ENCODE measurements at places on chromosomes 1 and 21. TPM values are rescaled to one million over a fixed set of nuclear protein-coding genes. Genes with fewer than 3 reads are reported as not detected.

The ERICH3 gene
- total RNA-seq = 3.8 TPM

The GRIK3 gene
- total RNA-seq = 0.22 TPM

The RABGAP1L gene
- total RNA-seq = 79.7 TPM

The KIF14 gene
- 0.20 TPM for total RNA-seq

The LRRC38 gene
- total RNA-seq = not detected

The OPRD1 gene
- not detected for total RNA-seq

GRCh38 chr1:119331915-119332314 lies 36.7 kb upstream of the HAO2 start:
- DNase-seq = no peak

DNA sequence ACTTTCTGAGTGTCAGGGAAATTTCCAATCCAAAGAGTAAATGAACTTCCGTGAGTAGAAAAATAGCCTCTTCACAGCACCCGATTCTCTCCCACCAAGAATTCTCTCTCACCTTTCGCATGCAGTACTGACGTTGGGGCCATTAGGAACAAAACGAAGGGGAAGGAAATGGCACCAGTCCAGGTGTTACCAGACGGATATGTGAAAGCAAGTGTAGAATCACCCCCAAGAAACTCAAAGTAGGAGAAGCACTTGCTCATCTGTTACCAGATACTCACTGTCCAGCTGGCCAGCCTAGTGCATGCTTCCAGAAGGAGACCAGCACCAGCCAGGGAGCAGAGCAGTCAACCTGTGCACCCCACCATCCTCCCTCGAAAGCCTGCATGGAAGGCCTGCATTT lies 55.1 kb downstream of the ITPKB start:
- no peak for DNase-seq

DNA sequence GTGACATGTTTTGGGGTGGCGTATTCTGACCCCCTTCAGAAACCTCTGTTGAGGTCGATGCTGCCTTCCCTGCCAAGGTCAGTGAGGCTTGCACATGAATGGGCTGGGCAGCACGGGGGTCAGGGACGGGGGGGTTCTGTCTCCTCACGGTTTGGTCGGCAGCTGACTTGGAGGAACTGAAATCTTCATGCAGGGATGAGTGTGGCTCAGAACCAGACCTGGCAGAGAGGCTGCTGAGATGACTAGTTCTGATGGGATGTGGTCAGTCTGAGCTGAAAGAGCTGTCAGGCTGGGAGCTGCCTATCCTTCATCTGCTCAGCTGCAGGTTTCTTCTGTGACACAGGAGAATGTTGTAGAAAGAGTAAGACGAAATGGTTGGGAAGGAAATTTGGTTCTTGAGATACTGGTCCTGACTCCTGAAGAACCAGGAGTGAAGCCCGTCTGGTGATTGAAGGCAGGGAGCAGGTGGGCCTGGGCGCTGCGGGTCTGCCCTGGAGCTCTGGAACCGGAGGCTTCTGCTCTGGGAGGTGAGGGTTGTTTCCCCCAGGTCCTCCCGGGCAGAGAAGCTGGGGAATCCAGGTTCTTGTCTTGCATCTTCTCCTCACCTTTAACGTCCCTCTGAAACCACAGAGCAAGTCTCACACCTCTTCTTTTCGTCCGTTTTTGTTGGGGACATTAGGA lies 3.3 kb downstream of the SLX9 start:
- DNase-seq = no peak

DNA sequence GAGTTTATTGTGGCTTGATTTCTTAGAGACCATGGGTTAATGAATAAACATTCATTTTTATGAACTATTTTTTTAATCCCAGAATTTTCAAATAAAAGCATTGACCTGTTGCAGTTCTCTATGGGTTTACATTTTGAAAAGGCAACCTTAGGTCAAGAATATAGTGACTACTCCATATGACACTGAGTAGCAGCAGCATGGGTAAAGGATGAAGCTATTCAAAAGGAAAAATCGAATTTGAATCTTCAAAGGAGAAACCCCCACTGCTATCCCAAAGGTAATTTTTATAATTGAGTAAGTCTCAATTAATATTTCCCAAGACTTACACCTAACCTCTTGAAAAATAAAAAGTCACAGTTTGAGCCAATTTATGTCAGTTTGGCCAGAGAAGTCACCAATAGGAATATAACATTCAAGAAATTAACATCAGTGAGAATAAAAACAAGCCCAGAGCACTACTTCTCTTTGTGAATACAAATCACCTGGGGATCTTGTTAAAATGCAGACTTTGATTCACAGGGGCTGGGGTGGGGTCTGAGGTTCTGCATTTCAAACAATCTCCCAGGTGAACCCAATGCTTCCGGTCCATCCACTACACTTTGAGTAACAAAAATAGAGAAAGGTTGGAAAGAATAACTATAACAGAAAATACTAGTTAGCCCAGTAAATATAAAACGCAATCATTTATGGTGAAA lies 39.8 kb downstream of the USP1 start:
- no peak for DNase-seq

DNA sequence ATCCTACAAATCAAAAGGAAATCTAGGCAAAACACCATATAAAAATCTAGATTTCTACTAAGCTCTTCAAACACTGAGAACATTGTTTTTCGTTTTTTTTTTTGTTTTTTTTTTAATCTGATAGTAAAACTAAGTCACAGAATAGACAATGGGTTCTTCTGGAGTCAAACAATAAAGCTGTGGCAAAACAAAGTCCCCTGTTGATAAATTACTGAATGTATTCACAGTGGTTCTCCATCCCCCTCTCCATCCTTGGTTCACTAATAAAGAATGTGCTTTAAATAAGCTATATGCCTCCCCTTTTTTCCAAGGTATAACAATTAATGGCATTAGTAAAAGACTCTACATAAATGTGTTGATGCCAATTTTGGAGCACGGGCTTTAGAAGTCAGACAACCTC lies 16.7 kb upstream of the ATP1B1 start:
- no peak for DNase-seq

GRCh38 chr1:114229368-114229767 lies 75.7 kb upstream of the SYT6 start:
- DNase-seq = no peak

- DNase-seq = no peak
Measured at GRCh38 chr1:201566529-201566823, 27.5 kb downstream of the NAV1 start.

- DNase-seq = no peak
Measured at GRCh38 chr1:248631354-248632008, 3.4 kb downstream of the OR2T11 start.

DNA sequence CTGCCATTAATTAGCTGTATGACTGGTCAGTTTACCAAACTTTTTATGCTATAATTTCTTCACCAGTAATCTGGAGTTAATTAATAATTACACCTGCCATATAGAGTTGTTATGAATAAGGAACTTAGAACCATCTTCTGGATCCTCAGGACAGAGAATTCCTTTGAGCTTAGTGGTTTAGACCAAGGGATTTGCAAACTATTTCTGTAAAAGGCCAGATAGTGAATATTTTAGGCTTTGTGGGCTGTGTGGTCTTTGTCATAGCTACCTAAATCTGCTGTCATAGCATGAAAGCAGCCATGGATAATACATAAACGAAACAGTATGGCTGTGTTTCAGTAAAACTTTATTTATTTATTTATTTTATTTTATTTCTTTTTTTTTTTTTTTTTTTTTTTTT lies 9.0 kb downstream of the TIMM17A start:
- no peak for DNase-seq

DNA sequence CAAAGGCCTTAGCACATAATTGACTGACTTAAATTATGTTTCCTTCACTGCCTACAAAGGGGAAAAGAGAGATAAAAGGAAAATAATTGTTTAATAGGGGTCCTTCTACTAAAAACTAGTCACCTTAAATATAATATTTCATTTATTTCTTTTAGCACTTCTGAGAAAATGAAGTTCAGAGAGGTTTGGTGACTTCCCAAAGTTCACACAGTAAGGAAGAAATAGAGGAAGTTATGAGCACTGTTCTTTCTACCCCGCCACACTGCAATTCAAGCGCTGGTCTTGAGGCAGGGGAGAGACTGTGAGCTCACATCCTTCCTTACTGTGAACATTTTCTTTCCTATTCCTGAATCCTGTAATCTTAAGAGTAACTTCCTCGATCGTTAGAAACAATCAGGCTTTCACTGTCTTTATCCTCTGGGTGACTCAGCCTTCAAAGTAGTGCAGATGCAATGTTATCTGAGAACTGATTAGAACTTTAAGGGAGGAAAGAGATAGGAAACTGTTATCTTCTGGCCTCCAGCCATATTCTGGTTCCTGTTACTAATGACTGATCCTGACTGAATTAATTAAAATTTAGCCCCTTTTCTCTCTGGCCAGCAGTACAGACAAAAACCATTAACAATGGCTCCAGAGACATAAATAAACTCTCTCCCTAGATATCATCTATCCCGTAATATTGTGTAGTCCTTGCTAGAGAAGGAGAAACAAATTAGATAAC lies 6.8 kb downstream of the RGS5 start:
- no peak for DNase-seq

GRCh38 chr1:42317308-42317707 lies 17.7 kb downstream of the FOXJ3 start:
- DNase-seq = no peak

- DNase-seq = no peak
Measured at GRCh38 chr1:101366513-101367215, 129.8 kb downstream of the S1PR1 start.

- DNase-seq = peak; percentile 72
Measured at GRCh38 chr1:30847358-30847972, 61.1 kb downstream of the SDC3 start.

- DNase-seq = peak; percentile 77
Measured at GRCh38 chr1:31939484-31940329, 1.5 kb upstream of the PTP4A2 start.

GRCh38 chr1:52402860-52403240 lies 1.4 kb downstream of the ORC1 start:
- no peak for DNase-seq

DNA sequence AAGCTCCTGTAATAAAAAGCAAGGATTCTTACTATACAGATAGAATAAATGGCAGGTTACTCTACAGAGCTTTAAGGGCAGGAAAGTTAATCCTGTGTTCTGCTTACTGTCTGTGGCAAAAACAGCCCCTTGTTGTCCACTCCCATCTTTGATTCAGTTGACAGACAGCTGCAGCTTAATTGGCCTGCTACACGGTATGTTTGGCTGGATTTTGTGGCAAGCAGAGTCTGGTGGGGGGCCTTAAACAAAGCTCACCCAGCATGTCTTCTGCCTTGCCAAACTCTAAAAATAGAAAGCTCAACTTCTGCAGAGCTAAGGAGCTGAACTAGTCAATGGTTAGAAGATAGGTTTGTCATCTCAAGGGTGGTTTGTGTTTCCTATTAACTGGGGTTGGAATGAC lies 407.2 kb downstream of the HLX start:
- no peak for DNase-seq

- peak; percentile 81 for DNase-seq
Measured at GRCh38 chr1:54996359-54996868, 2.3 kb upstream of the BSND start.

- no peak for DNase-seq
Measured at GRCh38 chr1:180157108-180157507, 2.4 kb downstream of the QSOX1 start.

GRCh38 chr1:73674945-73675561 lies 522.9 kb downstream of the LRRIQ3 start:
- DNase-seq = no peak

GRCh38 chr21:31367801-31368200 lies 23.7 kb upstream of the TIAM1 start:
- DNase-seq = no peak
